ENCODE measurements at places on chromosomes 7 and 10. TPM values are rescaled to one million over a fixed set of nuclear protein-coding genes. Genes with fewer than 3 reads are reported as not detected.

Gene PON3
- total RNA-seq = 0.39 TPM

Gene TSPAN15
- total RNA-seq = 5.5 TPM

Gene PPP1R9A
- total RNA-seq = under 0.01 TPM

Gene H2BK1
- not detected for total RNA-seq

Gene KLF14
- not detected for total RNA-seq

Gene PAXIP1
- 7.1 TPM for total RNA-seq

Gene SLC39A12
- not detected for total RNA-seq

Gene LEP
- total RNA-seq = not detected

Gene A1CF
- total RNA-seq = not detected

Gene SLC29A4
- total RNA-seq = 1.6 TPM

Gene SLC13A1
- total RNA-seq = not detected

Gene CFAP70
- total RNA-seq = 0.50 TPM

Gene BTBD16
- not detected for total RNA-seq

Gene TCTN3
- 27.2 TPM for total RNA-seq

Gene IGFBP1
- total RNA-seq = 0.73 TPM

Gene OR2A42
- not detected for total RNA-seq

Gene FAM13C
- total RNA-seq = 6.1 TPM

Gene ATE1
- 10.9 TPM for total RNA-seq

Gene TAS2R4
- 0.12 TPM for total RNA-seq

Measured in cardiac ventricle fibroblast (primary cell).